ENCODE measurements at places on chromosomes 2 and 18.

- no peak for DNase-seq
Measured at GRCh38 chr18:36200354-36200771, 13.1 kb downstream of the MOCOS start.

DNA sequence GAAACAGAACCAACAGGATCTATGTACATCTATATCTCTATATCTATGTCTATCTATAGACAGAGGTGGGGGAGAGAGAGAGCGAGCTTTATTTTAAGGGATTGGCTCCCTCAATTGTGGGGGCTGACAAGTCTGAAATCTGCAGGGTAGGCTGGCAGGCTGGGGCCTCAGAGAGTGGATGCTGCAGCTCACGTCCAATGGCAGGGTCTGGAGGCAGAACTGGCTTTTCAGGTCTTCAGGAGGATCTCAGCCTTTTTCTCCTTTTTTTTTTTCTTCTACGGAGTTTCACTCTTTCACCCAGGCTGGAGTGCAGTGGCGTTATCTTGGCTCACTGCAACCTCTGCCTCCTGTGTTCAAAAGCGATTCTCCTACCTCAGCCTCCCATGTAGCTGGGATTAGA lies 77.2 kb downstream of the ARL4C start:
- DNase-seq = no peak

DNA sequence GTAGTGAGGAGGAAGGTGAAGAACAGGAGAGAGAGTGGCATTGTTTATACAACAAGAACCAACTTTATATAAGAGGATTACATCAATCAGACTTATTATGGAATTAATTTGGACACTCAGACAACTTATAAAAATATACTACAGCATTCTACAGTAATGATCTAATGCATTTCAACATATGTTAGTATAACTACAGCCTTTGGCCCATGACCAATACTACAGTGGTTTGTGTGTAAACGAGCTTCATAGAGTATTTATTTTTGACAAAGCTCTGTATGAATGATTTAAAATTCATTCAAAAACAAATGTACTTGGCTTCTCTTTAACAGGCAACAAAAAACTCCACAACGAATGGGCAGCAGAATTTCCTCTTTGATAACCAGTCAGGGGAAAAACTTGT lies 72.8 kb downstream of the ZNF521 start:
- DNase-seq = no peak

- no peak for DNase-seq
Measured at GRCh38 chr2:173653432-173653805, 298.7 kb downstream of the CDCA7 start.

- DNase-seq = no peak
Measured at GRCh38 chr2:223797037-223797436, 40.3 kb downstream of the AP1S3 start.

DNA sequence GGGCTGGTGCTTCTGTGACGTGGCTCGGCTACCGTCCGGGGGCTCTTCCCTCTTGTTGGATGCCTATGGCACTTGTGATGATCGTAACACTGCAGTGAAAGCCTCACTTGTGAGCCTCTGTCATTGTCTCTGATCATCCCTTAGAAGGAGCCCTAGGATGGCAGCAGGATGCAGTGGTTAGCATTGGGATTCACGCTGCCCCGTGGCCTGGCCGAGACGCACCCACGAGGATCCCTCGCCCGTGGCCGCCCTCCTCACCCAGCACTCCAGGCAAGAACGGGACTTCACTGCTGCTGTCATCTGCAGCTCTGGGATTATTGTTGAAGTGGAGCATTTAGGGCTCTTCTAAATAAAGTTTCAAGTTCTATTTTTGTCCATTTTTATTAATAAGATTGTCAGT lies 46.8 kb upstream of the CTDP1 start:
- DNase-seq = no peak

GRCh38 chr2:212532087-212532486 lies 6.5 kb downstream of the ERBB4 start:
- DNase-seq = no peak

DNA sequence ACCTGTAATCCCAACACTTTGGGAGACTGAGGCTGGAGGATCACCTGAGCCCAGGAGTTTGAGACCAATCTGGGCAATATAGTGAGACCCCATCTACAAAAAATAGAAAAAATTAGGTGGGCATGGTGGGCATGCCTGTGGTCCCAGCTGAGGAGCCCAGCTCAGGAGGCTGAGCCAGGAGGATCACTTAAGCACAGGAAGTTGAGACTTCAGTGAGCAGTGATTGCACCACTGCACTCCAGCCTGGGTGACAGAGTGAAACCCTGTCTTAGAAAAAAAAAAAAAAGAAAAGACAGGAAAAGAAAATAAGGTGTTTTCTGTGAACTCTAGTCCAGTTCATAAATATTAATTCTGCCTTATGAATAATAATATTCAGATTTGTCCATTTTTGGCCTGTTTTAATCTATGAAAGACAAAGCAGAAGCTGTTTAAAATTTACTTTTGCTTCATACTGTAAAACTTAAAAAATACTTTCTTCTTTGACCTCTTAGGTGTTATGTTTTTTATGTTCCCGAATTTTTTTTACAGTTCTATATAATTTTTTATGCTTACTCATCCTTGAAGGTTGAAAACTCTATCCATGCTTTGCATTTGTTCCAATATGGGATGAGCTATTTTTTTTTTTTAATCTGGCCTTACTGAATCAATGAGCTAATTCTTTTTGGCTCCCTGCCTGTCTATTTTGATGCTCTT lies 8.4 kb upstream of the ANXA4 start:
- no peak for DNase-seq

DNA sequence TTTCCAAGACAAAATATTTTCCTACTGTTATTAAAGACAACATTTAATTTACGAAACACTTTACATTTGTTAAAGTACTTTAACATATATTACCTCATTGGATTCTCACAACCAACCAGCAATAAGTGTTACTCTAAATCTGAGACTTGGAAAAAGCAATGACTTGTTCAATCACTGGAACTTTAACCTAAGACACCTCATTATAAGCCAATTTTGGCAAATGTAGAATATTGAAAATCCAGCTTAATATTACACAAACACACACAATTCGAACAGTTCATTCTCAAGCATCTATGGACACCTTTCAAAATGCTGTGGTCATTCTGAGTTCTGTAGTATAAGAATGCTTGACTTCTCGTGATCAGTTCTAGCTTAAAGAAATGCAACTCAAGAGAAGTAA lies 619.4 kb upstream of the CHAC2 start:
- DNase-seq = no peak

DNA sequence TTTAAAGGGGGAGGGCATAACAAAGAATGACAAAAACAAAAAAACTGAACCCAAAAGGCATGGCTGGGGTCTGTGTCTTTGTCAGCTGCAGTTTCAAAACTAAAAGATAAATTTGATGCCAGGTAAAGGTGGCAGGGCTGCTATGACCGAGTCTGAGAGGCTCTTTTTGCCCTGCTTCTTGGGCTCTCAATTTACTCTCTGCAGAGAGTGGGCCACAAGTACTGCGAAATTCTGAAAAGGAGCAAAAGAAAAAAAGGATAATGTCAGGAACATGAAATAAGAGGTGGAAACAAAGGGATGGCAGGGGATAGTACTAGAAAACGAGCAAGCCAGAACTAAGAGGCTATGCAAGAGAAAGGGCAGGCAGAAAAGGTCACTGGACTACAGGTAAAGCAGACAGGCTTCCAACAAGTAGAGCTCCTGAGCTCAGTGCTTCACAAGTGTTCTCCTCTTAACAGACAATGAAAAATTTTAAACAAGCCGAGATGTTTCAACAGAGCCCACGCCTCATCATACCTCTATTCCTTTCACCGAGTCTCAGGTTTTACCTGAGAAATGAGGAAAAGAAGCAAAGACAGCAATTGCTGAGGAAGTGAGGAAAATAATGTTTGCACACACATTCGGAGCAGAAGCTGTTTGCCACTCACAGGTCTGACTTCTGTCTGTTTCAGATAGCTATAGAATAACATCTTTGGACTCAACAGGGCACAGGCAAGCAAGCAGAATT lies 7.3 kb downstream of the IRS1 start:
- no peak for DNase-seq

- DNase-seq = no peak
Measured at GRCh38 chr2:216116418-216116817, 7.3 kb downstream of the XRCC5 start.

GRCh38 chr2:88845772-88846661 lies 154.5 kb downstream of the RPIA start:
- DNase-seq = no peak

- no peak for DNase-seq
Measured at GRCh38 chr2:23566241-23567142, 181.5 kb downstream of the KLHL29 start.

GRCh38 chr2:12502759-12503158 lies 214.0 kb upstream of the TRIB2 start:
- DNase-seq = peak; percentile 63

DNA sequence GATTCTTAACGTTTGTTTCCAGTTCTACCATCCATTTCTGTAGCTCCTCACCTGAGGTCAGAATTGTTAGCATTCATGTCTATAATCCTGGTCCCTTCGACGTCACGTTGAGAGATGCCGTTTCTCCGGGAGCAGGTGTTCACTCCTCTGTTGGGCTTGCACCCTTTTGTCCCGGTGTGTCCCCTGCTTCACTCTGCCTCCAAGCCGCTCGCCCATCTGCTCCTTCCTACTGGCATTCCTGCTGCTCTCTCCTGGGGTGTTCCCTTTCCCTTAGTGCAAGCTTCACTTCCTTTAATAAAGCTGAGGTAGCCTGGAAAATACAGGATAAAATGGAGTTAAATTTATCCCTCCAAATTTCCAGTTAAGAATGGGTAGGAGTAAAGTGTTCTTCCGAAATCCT lies 61.9 kb upstream of the CABYR start:
- DNase-seq = no peak

DNA sequence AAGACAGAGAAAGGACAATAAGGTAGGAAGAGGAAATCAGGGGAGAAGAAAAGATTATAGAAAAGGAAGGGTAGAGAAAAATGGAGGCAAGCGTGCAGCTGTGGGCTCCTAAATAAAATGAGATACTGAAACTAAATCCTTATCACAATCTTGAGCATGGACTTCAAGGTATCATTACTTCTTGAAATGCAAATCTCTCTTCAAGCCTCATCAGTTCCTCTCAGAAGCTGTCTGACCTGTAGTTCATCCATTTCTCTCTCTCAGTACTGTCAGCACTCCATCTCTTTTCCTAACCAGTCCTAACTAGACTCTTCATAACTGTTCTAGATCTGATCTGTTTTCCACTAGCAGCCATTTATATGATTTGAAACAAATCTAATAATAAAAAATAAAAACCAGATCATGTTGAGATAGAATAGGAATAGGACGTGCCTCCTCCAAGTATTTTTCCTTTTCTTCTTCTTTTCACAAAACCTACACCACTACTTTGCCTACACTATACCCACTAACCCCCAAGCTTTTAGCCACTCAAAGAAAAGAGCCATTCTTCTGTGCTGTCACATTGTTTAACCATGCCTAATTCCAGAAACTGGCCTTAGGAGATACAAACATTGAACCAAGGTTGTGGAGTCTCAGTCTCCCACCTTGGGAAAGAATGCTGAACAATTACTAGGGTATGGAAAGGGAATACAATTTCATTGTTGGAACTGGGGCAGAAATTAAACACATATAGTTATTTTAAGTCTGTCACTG lies 21.1 kb downstream of the BABAM2 start:
- no peak for DNase-seq

GRCh38 chr2:230312638-230313037 lies 14.4 kb upstream of the SP140L start:
- no peak for DNase-seq

DNA sequence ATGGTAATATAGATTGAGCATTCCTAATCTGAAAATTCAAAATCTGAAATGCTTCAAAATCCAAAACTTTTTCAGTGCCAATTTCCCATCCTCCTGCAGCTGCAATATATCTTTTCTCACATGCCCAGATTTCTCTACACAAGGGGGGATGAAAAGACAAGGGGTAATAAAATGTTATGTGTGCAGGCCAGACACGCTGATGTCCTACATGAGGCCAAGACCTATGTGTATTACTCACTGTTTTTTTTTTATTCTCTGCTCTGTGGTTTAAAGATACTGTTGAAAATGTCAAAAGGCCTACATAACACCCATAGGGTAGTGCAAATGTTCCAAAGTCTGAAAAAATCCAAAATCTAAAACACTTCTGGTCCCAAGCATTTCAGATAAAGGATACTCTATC lies 41.2 kb upstream of the CWC22 start:
- no peak for DNase-seq

DNA sequence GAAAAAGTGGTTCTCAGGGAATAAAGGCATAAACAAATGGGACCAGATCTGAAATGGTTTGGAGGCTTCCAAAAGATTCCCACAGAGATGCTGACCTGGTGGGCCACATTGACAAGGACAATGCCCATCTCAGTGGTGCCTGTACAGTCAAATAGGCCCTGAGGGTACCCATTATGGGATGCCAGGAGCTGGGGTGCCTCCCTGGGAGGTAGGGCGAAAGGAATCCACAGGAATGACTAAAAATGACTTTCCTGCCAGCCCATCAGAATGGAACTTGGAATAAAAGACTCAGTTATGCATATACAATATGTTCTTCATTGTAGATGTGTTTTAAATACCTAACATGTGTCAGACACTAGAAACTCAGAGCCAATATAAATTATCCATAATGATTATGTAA lies 248.5 kb downstream of the RNF144A start:
- DNase-seq = no peak

DNA sequence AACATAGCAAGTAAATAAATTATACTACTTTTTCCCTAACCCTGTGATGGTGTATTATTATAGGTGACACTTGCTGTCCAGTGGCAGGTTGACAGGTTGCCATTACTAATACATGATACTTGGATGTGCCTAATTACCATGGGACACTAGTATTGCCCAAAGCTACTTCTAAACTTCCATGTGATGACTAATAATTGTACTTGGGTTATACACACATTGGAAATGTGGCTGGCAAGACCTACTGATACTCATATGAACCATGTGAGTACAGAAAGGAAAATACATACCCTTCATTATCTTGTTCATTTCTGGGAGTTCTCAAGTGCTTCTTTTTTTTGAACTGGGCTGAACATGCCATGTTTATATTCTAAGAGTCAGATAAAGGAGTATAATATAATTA lies 156.4 kb downstream of the IKZF2 start:
- no peak for DNase-seq

DNA sequence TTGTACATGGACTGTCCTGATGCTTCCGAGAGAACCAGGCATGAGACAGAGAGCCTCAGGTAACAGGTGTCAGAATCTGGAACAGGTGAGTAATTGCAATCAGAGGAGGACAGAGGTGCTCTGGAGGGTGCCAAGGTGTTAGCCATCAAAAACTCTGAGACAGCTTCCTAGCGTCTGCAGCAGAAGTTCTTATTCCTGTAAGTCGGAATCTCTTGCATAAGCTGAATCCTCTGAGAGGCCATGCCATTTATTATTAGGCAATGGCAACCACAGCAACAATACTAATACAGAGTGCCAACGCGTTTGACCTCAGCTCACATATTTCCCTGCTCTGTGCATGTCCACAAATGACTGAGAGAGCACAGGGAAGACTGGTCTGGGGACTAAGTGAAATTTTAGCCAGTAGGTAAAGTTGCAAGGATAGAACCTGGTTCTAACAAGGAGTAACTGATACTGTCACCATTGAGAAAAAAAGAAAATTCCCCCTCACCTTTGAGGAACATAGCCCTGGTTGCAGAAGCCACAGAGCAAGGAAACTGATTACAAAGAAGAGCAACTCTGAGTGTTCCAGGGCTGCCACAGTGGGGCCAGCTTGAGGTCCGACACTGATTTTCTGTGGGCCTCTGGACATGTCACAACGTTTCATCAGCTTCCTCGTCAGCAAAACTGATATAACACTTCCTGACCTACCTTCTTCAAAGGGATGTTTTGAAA lies 55.1 kb upstream of the ACSL3 start:
- no peak for DNase-seq

GRCh38 chr2:7016148-7016547 lies 98.9 kb downstream of the RNF144A start:
- no peak for DNase-seq
